ENCODE measurements at places on chromosomes 4 and X.

- DNase-seq, result no peak
Observed at GRCh38 chr4:81436941-81437574, 34.6 kb downstream of the RASGEF1B start.

- no peak for DNase-seq
Observed at GRCh38 chr4:146343199-146343598, 128.9 kb downstream of the REELD1 start.

GRCh38 chrX:101619364-101619763, 1.6 kb upstream of the ARMCX6 start:
- no peak for DNase-seq

- no peak for DNase-seq
Observed at GRCh38 chrX:71216485-71216884, 6.5 kb upstream of the GJB1 start.

DNA sequence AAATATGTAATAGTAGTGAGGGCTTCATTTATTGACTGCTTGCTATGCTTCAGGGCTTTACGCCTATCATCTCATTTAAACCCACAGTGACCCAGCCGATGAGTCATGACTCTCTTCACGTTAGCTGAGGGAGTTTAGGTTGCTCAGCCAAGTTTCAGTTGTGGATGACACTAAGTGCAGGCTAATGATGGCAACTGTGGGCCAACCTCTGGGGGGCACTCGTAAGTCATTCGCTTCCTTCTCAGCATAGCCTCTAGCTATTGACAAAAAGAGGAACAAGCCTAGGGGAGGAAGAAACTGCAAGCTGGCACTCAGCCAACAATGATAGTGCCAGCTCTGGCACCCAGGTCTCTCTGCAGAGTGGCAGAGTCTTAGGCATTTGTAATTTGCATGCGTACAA, 325.0 kb downstream of the ARHGAP10 start:
- DNase-seq, result peak; percentile 16

DNA sequence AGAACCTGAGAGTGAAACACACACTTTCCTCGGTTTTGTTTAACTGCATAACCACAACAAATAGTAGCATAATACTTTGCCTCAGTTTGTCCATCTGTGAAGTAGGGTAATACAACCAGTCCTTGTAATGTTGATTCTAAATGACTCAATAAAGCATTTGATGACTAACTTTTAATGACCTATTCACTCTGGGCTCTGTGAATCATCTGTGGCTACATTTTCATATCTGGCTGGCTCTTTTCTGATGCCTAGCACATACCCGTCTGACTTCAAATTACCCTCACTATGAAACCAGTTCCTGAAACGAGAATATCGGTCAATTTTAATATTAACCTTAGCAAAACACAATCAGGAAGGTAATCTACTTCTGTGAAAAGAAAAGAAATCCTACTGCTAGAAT, 151.0 kb downstream of the SH2D1A start:
- DNase-seq, result no peak

DNA sequence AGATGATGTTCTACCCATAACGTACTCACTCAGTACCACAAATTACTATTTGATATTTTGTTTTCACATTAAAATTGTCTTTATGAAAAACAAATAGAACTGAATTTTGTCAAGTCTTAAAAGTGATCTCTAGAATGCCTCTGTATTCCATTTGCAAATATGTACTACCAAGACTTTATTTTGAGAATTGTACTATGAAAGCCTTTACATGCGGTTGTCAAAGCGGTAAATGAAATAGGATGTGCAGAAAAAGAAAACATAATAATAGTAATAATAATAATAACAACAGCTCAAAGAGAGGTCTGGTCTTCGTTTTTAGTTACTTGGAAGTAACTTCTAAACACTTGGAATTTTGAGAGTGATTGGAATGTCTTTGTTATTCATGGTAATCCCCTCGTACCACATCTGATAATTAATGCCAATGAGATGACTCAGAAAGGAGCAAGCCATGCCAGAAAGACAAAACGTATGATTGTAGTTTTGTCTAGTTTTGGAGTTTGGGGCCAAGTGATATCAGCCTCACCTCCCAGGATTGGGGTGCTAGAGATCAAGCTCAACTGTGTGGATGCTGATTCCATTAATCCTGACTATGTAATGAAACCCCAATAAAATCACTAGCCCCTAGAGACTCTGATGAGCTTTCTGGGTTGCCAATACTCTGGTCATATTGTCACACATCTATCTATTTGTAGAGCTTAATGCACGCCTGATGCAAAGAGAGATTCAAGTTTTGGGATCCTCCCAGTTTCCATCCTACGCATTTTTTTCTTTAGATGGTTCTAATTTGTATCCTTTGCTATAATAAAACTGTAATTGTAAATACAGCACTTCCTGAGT, 20.2 kb upstream of the CTSO start:
- DNase-seq, result no peak

GRCh38 chr4:42397635-42398170, 415 bp downstream of the SHISA3 start:
- DNase-seq, result no peak
